Colonic mucosa (tissue), 4 donors: ENCODE measurements at places on chromosomes 13 and 19. TPM values are rescaled to one million over a fixed set of nuclear protein-coding genes. Genes with fewer than 3 reads are reported as not detected.

DNA sequence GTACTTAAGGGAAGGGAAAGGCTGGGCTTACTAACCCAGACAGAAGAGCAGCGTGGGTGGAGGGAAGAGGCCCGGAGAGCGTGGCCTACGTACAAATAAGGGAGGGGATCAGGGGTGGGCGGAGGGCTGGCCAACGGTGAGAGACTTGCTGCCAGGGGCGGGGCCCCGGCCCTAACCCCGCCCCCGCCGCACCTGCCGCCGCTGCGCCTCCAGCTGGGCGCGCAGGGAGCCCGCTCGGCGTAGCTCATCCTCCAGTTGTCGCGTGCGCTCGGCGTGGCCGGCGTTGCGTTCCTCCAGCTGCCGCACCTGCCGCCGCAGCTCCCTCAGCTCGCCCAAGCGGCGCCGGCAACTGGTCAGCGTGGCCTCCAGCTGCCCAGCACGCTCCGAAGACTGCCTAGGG is 5.7 kb downstream of the HOOK2 start:
- no peak overlapping the region for H3K27ac ChIP-seq
- H3K36me3 ChIP-seq: no peaks in the 10 kb centered on the region
- peak; percentile 59 for DNase-seq
- no peak overlapping the region for H3K4me3 ChIP-seq

Gene USHBP1
- total RNA-seq: 1.3 TPM

- no peaks in the 10 kb centered on the region for H3K27me3 ChIP-seq
- no peaks in the 10 kb centered on the region for H3K36me3 ChIP-seq
- H3K4me3 ChIP-seq: peak overlapping the region; percentile 81
- peaks cover 20% of the 10 kb centered on the region for H3K4me1 ChIP-seq
These were observed 2.5 kb downstream of the ZC3H4 start for GRCh38 chr19:47111006-47111621.

DNA sequence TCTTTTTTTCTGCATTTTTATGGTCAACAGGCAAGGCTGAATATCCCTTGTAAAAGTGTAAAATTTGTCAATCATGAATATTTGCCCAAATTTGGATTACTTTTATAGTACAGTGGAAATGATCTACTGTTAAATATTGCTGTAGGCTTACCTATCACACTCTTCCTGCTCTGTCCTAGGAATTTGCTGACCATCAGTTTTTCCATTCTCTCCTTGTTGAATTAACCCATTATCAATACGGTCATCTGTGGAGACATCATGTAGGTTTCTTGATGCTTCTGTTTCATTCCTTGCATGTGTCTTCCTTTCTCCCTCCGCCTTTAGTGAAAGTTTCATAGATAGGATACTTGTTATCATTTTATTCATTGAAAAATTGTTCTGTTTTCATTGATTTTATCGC is 139.6 kb upstream of the TUBA3C start:
- no peak overlapping the region for H3K27ac ChIP-seq
- H3K4me1 ChIP-seq: no peaks in the 10 kb centered on the region
- H3K36me3 ChIP-seq: no peaks in the 10 kb centered on the region
- no peaks in the 10 kb centered on the region for H3K27me3 ChIP-seq

DNA sequence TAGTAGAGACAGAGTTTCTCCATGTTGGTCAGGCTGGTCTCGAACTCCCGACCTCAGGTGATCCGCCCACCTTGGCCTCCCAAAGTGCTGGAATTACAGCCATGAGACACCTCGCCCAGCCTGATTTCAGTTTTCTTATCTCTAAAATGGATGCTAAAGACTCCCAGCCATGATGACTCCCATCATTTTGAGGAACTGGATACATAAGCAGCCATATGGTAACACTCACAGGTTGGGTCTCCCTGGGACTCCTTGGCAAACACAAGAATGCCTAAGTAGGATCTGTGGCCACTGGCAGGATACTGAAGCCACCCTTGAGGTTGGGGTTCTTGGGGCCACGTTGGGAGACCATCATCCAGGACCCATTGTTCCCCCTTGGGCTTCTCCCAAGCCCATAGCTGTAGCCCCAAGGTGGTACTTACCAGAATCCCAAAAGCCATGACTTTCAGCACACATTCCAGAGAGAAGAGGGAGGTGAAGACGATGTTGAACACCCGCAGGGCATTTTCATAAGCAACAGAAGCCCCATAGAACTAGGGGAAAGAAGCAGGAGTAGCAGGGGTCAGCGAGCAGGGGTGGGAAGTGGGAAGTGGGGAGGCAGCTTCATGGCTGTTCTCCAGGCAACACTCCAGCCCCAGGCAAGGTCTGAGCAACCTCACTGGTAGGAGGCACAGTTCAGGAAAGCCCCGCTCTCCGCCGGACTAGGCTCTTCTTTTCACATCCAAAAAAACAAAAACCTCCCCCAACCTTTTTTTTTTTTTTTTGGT is 102.5 kb downstream of the IER2 start:
- H3K27ac ChIP-seq: no peak overlapping the region
- no peak for DNase-seq
- H3K27me3 ChIP-seq: no peaks in the 10 kb centered on the region
- no peaks in the 10 kb centered on the region for H3K36me3 ChIP-seq
- H3K4me1 ChIP-seq: no peaks in the 10 kb centered on the region

GRCh38 chr19:32691952-32692726 is 518 bp downstream of the NUDT19 start:
- H3K27me3 ChIP-seq: no peaks in the 10 kb centered on the region
- peak overlapping the region; percentile 83 for H3K4me3 ChIP-seq
- peak overlapping the region; percentile 86 for H3K27ac ChIP-seq
- no peaks in the 10 kb centered on the region for H3K36me3 ChIP-seq
